Activated CD4-positive, alpha-beta T cell treated with anti-CD3 and anti-CD28 coated beads, Interleukin-2, amount 10 ng/mL, durations not matched to agents 24 days and 14 days (primary cell): ENCODE measurements at places on chromosomes 5 and 9.

- H3K27me3 ChIP-seq, result no peaks in the 10 kb centered on the region
- H3K4me3 ChIP-seq, result no peak overlapping the region
- no peaks in the 10 kb centered on the region for H3K4me1 ChIP-seq
- DNase-seq, result no peak
- H3K36me3 ChIP-seq, result no peaks in the 10 kb centered on the region
- no peak overlapping the region for H3K27ac ChIP-seq
Measured at GRCh38 chr9:136157477-136158265, 39.0 kb upstream of the TMEM250 start.

DNA sequence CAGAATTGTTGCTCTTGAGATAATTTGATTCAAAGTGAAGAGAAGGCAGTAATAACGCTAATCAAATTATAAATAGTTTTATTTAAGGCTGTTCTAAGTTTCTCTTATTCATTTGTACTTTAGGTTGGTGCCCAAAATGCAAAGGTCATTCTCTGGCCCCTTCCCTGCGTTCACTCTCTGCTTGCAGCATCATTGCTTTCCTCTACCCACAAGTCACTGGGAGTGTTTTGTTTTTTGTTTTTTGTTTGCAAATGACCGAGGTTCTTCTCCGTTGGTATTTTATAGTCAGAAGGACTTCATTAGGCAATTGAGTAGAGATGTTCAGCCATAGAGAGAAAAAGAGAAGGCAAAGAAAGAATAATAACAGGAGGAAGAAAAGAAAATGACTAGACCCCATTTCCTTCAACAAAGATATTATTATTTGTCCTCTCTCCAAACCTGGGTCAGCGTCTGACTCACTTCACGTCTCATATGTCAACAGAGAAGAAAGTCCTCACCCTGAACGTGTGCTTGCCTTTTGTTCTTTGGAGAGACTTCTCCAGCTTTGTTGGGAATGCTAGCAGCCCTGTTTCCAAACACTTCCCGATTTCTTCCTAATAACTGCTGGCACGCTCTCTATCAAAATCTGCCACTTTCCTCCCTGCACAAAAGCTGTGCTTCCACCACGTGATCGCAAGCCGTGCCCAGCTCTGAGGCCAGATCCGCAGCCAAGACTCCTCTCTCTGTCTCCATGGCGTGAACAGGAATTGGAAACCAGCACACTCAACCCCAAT lies 119.8 kb downstream of the EBF1 start:
- H3K36me3 ChIP-seq, result no peaks in the 10 kb centered on the region
- no peak overlapping the region for H3K27ac ChIP-seq
- no peak for DNase-seq
- peaks cover 7% of the 10 kb centered on the region for H3K27me3 ChIP-seq
- no peak overlapping the region for H3K4me3 ChIP-seq

GRCh38 chr9:112784020-112784785 lies 33.6 kb downstream of the SNX30 start:
- peaks cover 4% of the 10 kb centered on the region for H3K27me3 ChIP-seq
- H3K4me1 ChIP-seq, result peaks cover 11% of the 10 kb centered on the region
- no peak overlapping the region for H3K4me3 ChIP-seq
- H3K36me3 ChIP-seq, result no peaks in the 10 kb centered on the region
- no peak overlapping the region for H3K27ac ChIP-seq
- DNase-seq, result no peak

GRCh38 chr5:14108170-14108996 lies 34.8 kb upstream of the TRIO start:
- DNase-seq, result peak; percentile 70
- no peaks in the 10 kb centered on the region for H3K36me3 ChIP-seq
- peaks cover 4% of the 10 kb centered on the region for H3K27me3 ChIP-seq
- peaks cover 13% of the 10 kb centered on the region for H3K4me1 ChIP-seq
- peak overlapping the region; percentile 16 for H3K4me3 ChIP-seq

DNA sequence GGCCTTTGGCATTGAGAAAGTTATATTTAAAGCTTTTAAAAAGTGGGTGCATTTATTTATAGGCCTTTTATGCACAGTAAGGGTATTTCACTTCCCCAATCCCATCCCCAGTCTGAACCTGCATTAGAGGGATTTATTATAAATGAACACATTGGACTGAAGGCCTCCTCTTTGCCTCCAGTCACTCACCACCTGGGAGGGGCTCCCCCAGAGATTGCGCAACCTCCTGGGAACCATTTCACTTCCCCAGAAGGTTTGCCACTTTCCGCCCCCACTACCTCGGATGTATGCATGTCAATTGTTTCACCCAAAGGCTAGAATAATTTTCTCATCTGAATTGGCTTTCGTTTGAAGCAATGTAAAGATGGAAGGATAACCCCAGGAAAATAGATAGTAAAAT lies 29.8 kb upstream of the VCAN start:
- H3K36me3 ChIP-seq, result no peaks in the 10 kb centered on the region
- peaks cover 7% of the 10 kb centered on the region for H3K27me3 ChIP-seq
- H3K4me1 ChIP-seq, result no peaks in the 10 kb centered on the region
- no peak for DNase-seq

DNA sequence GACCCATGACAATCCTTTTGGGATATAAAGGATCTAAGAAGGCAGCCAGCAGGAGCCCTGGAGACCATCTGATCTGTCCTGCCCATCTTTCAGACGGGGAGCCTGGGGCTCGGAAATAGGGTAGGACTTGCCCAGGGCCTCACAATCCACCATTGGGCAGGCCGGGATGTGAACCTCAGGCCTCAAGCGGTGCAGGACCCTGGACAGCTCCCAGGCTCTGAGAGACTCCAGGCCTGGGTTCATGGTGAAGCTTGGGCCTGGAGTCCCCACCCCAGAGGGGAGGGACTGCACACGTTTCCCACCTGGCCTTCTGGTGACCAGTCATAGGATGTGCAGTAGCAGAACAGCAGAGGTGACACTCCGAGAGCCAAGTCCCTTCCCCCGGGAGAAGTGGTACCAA lies 36.6 kb upstream of the RAPGEF1 start:
- no peaks in the 10 kb centered on the region for H3K36me3 ChIP-seq
- H3K4me3 ChIP-seq, result no peak overlapping the region
- peak; percentile 85 for DNase-seq

- H3K27ac ChIP-seq, result no peak overlapping the region
- DNase-seq, result no peak
- no peaks in the 10 kb centered on the region for H3K4me1 ChIP-seq
- H3K4me3 ChIP-seq, result no peak overlapping the region
- H3K36me3 ChIP-seq, result no peaks in the 10 kb centered on the region
Measured at GRCh38 chr9:8783941-8784340, 984.4 kb upstream of the DMAC1 start.

DNA sequence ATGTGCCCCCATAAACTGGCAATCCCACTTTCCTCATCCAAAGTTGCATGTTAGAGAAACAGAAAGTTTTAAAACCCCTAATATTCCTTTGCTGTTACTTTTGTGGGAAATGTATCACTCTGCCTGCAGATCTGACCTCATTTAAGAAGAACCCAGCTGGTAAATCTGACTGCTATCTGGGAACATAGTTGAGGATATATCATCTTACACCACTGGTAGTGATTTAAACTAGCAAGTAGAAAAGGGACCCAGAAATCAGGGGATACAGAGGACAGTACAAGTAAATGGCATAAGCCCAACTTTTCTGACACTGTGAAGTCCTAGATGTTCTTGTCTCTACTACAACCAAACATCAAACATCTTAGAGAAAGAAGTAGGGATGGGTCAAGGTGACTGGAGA lies 1060.5 kb upstream of the DMAC1 start:
- no peak for DNase-seq
- no peak overlapping the region for H3K4me3 ChIP-seq
- peaks cover 2% of the 10 kb centered on the region for H3K4me1 ChIP-seq

DNA sequence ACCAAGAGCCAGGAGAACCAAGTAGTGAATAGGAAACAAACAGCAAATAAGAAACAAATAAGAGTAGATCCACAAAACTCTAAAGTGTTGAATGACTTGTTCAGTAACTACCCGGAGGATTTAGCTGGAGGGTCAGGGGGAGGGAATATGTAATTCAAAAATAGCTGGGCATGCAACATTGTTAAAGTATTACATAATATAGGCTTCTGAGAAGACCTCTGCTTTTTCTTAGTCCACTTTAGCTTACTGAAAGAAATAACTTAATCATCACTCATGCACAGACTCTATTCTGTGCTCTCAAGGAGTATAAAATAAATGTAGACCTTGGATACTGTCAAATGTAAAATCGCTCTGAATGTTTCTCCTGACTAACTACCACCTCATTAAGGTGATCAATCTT lies 183.2 kb upstream of the POU5F2 start:
- H3K27me3 ChIP-seq, result no peaks in the 10 kb centered on the region
- H3K27ac ChIP-seq, result no peak overlapping the region
- DNase-seq, result no peak
- H3K36me3 ChIP-seq, result no peaks in the 10 kb centered on the region

DNA sequence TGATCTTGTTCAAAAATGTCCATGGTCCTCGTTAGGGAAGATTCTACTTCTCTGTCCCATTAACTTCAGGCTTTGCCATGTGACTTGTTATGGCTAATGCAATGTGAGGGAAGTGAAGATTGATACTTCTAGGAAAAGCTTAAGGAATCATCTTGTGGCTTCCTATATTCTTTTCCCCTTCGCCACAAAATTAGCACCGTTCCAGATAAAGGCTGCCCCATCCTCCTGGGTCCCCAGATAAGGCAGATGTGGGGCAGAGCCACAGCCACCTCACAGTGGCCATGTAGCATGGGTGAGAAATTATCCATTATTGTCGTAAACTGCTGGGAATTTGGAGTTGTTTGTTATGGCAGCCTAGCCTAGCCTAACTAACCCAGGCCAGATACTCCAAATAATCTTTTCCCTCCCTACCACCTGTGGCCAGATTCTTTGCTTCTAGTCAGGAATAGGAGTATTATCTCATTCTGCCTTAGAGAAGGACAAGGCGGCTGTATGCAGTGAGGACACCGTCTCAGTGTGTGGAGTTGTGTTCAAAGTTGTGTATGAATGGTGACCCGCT lies 31.9 kb upstream of the BOD1 start:
- H3K27ac ChIP-seq, result no peak overlapping the region
- DNase-seq, result no peak
- no peaks in the 10 kb centered on the region for H3K4me1 ChIP-seq
- no peak overlapping the region for H3K4me3 ChIP-seq
- H3K36me3 ChIP-seq, result no peaks in the 10 kb centered on the region

GRCh38 chr5:174082286-174082685 lies 36.8 kb downstream of the NSG2 start:
- no peaks in the 10 kb centered on the region for H3K36me3 ChIP-seq
- H3K27ac ChIP-seq, result no peak overlapping the region
- no peaks in the 10 kb centered on the region for H3K27me3 ChIP-seq
- no peak overlapping the region for H3K4me3 ChIP-seq

DNA sequence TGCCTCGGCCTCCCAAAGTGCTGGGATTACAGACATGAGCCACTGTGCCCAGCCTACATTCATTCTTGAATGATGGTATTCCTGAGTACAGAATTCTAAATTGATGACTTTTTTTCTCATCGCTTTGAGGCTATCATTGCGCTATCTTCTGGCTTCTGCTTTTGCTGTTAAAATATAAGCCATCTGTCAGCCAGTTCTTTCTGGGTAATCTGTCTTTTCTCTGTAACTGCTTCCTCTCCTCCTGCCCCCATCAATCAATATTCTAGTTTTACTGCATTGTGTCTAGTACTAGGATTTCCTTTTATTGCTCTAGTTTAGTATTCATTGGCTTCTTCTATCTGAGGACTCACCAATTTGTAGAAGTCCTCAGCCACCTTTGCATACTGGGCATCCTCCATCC lies 89.0 kb downstream of the PLPP1 start:
- peaks cover 35% of the 10 kb centered on the region for H3K36me3 ChIP-seq
- no peaks in the 10 kb centered on the region for H3K27me3 ChIP-seq
- no peak overlapping the region for H3K4me3 ChIP-seq
- H3K4me1 ChIP-seq, result peaks cover 9% of the 10 kb centered on the region
- no peak for DNase-seq
- no peak overlapping the region for H3K27ac ChIP-seq

DNA sequence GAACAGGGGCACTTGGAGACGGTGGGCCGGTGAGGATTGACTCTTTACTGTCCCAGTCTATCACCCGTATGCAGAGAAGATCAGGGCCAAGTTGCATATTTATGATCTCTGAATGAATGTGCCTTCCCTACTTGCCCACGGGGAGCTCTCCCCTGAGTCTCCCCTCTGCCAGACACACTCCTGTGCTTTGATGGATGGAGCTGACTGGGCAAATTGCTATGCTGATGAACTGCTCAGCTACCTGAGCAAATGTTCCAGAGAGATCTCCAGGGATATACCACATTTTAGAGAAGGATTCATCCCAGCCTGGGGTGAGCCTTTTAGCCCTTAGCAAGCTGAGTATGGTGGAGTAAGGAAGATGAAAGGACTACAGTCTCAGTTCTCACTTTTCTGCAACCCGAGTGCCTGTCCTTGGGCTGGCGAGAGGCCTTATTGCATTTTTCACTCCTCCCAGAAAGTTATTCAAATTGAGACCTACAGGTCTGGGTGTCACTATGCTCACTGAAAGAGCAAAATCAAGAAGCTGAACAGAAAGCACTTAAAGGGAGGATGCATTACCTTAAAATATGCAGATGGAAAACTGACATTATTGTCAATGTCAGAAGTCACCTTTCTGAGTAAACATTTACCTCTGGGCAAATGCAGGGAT lies 526.7 kb upstream of the WWC1 start:
- no peaks in the 10 kb centered on the region for H3K4me1 ChIP-seq
- no peak overlapping the region for H3K27ac ChIP-seq
- H3K4me3 ChIP-seq, result no peak overlapping the region
- no peaks in the 10 kb centered on the region for H3K27me3 ChIP-seq
- DNase-seq, result no peak
- no peaks in the 10 kb centered on the region for H3K36me3 ChIP-seq

DNA sequence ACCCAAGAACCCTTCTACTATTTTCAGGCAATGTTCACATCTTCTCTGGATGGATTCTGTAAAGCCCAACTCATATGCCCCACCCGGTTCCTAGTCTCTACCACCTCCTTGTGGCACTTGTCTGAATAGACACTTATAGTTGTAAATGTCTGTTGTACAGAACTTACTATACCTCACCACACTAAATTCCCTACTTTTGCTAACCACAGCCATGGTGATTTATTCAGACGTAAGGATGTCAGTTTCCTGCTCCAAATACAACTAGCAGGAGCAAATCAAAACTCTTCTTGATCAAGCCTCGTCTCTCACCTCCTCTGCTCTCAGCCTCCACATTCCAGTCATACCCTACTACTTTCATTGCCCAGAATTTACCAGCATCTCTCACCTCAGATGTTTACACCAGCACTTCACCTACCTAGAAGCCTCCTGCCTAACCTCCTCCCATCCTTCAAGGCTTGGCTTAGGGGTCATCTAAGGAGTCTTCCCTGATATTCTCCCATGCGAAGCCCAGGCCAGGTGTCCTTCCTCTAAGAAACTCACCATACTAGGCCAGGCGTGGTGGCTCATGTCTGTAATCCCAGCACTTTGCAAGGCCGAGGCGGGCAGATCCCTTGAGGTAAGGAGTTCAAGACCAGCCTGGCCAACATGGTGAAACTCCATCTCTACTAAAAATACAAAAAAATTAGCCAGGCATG lies 75.5 kb downstream of the MAPKAP1 start:
- DNase-seq, result peak; percentile 78
- no peaks in the 10 kb centered on the region for H3K27me3 ChIP-seq
- H3K36me3 ChIP-seq, result peaks cover 3% of the 10 kb centered on the region
- peak overlapping the region; percentile 51 for H3K4me3 ChIP-seq
- peak overlapping the region; percentile 45 for H3K27ac ChIP-seq
- peaks cover 52% of the 10 kb centered on the region for H3K4me1 ChIP-seq
